Esophagus (tissue), 2 donors: ENCODE measurements at places on chromosomes 7 and 10. TPM values are rescaled to one million over a fixed set of nuclear protein-coding genes. Genes with fewer than 3 reads are reported as not detected.

The HERC4 gene
- 13.3 TPM for polyA plus RNA-seq

The TMEM176A gene
- 9.4 TPM for polyA plus RNA-seq

The NXPH1 gene
- polyA plus RNA-seq = not detected

The MRPS24 gene
- polyA plus RNA-seq = 156 TPM

The SP4 gene
- 0.69 TPM for polyA plus RNA-seq

The CCL26 gene
- 0.73 TPM for polyA plus RNA-seq

The OR2A12 gene
- polyA plus RNA-seq = not detected

The NPFFR1 gene
- 0.02 TPM for polyA plus RNA-seq

The ANKRD2 gene
- 0.46 TPM for polyA plus RNA-seq

The CYP3A7 gene
- polyA plus RNA-seq = 0.02 TPM

The DDX50 gene
- 8.8 TPM for polyA plus RNA-seq

The LRRC4 gene
- polyA plus RNA-seq = 1.9 TPM

The CWF19L1 gene
- polyA plus RNA-seq = 11.4 TPM
